ENCODE measurements at places on chromosomes 4 and X.

GRCh38 chr4:39521253-39521919, 5.9 kb downstream of the UGDH start:
- no peak for DNase-seq

DNA sequence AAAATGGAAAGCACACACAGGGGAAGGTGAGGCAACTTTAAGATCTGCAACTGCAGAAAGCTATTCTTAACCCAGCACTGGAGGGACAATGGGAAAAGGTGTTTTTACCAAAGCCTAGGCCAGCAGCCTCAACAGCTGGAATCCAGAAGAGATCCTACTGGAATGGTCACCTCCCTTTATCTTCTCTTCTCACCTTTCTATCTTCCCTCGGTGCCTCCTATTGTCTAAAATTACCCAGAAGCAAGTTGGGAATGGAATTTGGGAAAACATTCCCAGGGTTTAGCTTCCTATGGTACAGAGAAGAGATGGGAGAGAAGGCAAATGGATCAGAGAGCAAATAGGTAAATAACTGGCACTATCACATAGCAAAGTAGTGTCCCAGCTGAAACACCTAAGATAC, 73.1 kb downstream of the TIGD2 start:
- no peak for DNase-seq

GRCh38 chr4:23932901-23933308, 43.1 kb upstream of the PPARGC1A start:
- DNase-seq = no peak

GRCh38 chrX:26783512-26784225, 567.7 kb downstream of the MAGEB5 start:
- peak; percentile 3 for DNase-seq

DNA sequence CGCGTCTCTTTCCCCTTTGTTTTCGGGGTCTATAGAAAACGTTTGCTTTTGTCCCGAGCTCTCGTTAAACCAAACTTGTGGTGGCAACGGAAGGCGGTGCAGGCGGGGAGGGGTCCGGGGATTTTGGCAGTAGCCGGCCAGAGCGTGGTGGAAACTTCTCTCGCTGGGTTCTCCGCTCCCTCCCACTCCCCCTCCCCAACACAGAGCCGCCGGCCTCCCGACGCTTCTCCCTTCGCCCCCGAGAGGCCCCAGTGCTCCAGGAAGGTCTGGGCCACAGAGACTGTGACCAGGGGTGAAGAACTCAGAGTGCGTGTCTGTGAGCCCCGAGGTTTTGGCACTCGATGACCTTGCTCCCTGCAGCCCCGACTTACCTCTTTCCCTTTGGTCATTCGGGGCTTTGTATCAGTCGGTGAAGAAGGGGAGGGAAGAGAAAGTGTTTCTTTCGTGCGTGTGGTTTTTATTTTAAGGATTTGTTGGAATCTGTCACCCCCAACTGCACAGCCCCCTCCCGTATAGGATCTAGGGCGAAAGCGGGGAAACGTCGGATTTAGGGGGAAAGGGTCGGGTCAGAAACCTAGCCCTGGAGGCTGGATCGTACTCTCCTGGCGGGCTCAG, 9.0 kb upstream of the BCOR start:
- DNase-seq = no peak
